Activated T-cell treated with anti-CD3 and anti-CD28 coated beads for 48 hours (primary cell): ENCODE measurements at places on chromosomes 13 and 19.

GRCh38 chr13:113969311-113969972, 4.4 kb downstream of the C13orf46 start:
- no peak for DNase-seq

GRCh38 chr19:10866495-10866894, 4.9 kb upstream of the CARM1 start:
- no peak for DNase-seq

DNA sequence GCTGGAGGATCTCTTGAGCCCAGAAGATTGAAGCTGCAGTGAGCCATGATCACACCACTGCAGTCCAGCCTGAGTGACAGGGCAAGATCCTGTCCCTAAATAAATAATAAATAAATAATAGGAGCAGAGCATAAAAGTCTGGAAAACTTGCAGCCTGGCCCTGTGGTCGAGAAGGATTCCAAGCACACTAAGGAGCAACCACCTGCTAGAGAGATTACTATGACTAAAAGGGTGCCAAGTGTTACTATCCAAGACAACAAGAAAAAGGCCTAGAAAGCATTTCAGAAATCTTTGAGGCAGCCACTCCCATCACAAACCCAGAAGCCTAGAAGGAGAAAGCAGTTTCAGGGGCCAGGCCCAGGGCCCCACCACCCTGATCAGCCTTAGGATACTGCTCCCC, 46.1 kb downstream of the LHFPL6 start:
- no peak for DNase-seq

DNA sequence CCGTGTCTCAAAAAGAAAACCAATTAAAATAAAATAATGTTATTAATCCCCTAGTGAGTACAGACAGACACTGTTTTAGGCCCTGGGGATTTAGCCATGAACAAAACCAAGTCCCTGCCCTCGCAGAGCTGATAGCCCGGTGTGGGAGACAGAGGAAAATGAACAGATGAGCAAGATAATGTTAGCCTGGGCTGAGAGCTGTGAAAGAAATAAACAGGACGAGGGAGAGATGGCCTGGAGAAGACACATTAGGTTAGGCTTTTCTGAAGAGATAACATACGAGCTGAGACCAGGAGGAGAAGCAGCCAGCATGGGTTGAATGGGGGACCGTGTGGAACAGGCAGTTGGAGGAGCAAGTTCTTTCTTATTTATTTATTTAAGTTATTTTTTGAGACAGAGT, 9.0 kb downstream of the RELB start:
- DNase-seq = no peak

DNA sequence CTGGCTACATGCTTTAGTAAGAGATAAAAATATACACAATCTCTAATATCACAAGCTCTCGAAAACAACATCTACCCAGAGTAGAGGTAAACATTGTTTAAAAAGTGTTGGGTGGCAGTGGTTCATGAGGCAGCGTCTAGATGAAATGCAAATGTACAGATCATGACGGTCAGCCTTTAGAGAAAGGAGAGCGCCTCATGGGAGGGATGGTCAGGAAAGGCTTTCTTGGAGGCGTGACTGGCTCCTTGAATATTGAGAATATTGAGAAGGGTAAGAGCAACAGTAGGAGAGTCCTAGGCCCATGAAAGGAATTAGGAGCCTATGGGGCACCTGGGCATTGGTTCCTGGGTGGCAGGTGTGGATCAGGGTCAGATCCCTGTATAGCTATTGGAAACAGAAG, 10.6 kb downstream of the HNRNPUL1 start:
- DNase-seq = no peak

GRCh38 chr19:1257475-1258162, 9.2 kb downstream of the MIDN start:
- no peak for DNase-seq

- DNase-seq = no peak
Observed at GRCh38 chr19:2202366-2202765, 33.8 kb downstream of the PLEKHJ1 start.
